ENCODE measurements at places on chromosomes 11 and 22.

DNA sequence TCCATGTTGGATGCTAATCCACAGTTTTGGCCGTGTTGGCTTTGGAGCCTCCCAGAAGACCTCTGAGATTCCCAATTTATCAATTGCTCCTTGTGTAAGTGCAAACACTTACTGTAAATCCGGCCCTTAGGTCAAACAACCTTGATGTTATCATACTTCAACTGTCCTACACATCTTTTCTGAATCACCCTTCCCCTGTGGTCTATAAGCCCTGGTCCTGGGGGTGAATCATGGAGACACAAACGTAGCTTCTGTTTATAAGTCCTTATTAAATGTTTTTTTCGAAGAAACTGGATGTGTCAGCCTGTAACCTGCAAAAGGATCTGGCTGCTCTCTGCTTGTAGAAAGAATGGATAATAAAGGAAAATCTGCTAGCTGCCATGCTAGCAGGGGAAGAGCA is 1.7 kb upstream of the IL10RA start:
- DNase-seq: no peak

DNA sequence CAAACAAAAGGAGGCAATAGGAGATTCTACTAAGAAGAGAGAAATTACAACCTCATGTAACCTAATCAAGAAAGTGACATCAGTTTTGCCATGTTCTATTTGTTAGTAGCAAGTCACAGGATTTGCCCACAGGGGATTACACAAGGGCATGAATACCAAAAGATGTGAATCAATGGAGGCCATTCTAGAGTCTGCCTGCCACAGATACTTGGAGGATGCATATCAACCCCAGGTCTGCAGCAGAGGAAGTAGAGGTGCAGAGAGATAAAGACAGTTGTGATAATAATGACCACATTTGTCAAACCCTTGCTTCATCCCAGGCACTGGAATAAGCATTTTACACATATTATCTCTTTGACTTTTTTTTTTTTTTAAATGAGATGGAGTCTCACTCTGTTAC is 2.4 kb upstream of the ASCC2 start:
- DNase-seq: no peak

DNA sequence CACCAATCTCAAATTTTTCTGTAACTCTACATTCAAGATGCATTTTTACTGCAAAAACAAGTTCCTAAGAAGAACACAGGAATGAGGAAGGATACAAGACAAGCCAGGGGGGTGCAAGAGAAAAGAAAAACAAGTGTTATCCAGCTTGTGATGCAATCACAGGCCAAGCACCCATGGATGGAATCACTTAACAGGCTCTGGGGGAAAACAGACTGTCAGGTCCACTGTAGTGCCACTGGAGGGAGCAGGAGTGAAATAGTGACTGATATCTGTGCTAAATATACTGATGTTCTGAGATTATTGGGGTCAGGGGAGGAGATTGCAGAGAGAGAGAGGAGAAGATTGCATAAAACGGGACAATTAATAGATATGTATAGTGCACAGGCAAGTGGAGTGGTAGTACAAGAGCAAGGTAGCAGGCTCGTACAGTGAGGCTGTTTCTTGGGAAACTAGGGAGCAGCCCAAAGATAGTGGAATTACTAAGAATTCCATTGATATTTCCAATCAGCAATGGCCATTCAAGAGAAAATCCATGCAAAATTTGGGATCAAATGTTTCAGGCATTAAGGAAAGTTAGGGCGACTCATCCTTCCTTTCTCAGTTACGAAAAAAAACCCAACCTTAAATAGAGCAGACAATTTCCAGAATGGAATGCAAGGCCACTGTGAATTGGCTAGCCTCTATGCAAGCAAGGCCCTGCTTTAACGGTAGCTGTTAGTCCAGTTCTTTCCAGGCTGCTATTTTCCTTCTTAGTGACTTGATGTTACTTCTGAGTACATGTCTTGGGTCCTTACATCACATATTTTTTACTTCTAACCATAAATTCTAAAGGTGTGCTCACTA is 52.2 kb upstream of the CEP126 start:
- no peak for DNase-seq

- no peak for DNase-seq
Measured at GRCh38 chr11:43327987-43328386, 16.2 kb downstream of the API5 start.

DNA sequence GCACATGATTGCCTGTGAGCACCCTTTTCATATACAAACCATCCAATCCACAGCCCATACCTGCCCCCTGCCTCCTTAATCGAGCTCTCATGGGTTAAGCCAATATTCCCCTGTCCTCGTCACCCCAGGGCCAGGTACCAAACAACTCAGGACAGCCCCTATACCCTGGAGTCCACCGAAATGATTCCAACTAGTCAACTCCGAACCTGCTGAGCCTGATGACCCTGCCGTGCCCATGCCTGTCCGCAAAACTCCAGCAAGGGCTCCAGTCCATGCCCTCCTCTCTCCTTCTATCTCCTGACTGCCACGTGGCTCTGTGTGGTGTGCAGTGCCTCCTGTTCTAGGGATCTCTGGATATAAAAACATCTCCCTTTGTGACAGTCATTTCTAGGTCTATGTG is 35.5 kb upstream of the SYT13 start:
- no peak for DNase-seq

- no peak for DNase-seq
Measured at GRCh38 chr11:8794677-8795103, 112.1 kb downstream of the RPL27A start.
